T-helper 9 cell (primary cell): ENCODE measurements at places on chromosomes 16 and 17.

GRCh38 chr17:81246679-81247338, 7.7 kb downstream of the NDUFAF8 start:
- DNase-seq = no peak

DNA sequence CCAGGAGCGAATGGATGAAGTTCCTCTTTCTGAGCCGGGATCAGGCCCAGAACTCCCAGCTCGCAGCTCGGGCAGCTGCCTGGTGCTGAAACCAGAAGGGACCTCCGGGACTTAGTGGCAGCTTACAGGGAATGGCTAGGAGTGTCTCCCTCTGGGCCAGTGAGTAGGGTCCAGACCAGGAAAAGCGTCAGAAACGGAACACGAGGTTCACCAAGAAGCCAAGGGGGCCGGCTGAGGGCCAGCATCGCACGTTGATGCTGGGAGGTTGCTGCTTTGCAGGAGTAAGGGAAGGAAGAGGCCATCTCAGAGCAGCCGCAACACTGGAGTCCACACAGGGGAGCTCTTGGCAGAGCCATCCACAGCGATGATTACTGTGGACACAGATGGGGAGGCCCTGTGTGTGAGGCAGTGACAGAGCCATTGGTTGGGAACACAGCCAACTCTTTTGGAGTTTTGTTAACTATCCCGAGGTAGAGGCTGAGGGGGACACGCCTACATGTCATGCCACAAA, 74.0 kb upstream of the CREBBP start:
- no peak for DNase-seq

GRCh38 chr16:74871608-74872007, 97.0 kb upstream of the FA2H start:
- no peak for DNase-seq

DNA sequence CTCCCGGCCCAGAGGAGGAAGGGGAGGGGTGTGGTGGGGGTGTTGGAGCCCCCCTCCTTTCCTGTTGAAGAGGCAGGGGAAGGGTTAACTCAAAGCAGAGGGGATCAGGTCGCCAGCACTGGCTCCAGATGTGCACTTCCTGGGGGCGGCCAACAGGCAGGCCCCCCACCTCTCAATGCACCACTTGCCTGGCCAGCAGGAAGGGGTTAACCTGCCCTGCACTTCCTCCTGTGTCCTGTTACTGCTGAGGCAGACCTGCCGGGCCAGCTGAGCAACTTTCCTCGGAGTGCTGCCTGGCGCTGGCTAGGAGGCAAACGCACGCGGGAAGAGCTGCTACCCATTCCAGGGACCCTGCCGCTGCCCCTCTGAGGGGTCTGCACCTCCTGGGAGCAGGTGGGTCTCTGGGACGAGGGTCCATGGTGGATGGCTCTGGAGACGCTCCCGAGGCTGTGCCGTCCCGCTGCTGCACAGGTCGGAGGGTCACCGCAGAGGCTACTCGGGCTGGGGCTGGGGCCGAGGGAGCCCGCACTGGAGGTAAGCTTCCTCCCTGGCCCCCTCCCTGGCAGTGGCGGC, at the start of gene EPN3:
Gene EPN3, plus strand, starts transcription at position 284 of the 573 bp plus-strand sequence. CDS start 3,822 bp downstream, outside the sequence.
- no peak for DNase-seq

GRCh38 chr17:41325126-41325525, 9.6 kb upstream of the KRTAP17-1 start:
- no peak for DNase-seq
